Activated T-cell treated with anti-CD3 and anti-CD28 coated beads, Interleukin-2, amount 50 U/mL, for 24 hours (primary cell): ENCODE measurements at places on chromosomes 13 and 19.
A peak's percentile ranks its signal among the peaks of the same experiment; 100 is the strongest.

DNA sequence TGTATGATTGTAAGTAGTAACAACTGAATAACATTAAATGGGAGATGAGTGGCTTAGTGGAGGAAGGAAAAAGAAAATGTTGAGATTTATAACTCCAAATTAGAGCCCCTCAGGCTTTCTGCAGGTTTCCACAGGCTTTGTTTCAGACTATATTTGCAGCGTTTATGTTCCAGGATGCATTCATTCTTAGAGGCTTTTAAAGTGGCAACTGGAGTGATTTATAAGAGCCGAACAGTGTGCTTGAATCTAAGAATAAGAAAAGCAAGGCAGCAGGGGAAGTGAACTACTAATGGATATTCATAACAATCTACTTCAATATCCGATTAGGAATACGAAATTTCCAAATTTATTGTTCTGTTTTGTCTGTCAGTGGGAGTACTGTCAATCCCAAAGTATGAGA, 91.0 kb downstream of the UFM1 start:
- no peak for DNase-seq

- DNase-seq, result no peak
These were observed 5.2 kb downstream of the TRAPPC5 start for GRCh38 chr19:7685546-7686445.

- DNase-seq, result no peak
These were observed 37.2 kb downstream of the SLITRK1 start for GRCh38 chr13:83845106-83845505.

DNA sequence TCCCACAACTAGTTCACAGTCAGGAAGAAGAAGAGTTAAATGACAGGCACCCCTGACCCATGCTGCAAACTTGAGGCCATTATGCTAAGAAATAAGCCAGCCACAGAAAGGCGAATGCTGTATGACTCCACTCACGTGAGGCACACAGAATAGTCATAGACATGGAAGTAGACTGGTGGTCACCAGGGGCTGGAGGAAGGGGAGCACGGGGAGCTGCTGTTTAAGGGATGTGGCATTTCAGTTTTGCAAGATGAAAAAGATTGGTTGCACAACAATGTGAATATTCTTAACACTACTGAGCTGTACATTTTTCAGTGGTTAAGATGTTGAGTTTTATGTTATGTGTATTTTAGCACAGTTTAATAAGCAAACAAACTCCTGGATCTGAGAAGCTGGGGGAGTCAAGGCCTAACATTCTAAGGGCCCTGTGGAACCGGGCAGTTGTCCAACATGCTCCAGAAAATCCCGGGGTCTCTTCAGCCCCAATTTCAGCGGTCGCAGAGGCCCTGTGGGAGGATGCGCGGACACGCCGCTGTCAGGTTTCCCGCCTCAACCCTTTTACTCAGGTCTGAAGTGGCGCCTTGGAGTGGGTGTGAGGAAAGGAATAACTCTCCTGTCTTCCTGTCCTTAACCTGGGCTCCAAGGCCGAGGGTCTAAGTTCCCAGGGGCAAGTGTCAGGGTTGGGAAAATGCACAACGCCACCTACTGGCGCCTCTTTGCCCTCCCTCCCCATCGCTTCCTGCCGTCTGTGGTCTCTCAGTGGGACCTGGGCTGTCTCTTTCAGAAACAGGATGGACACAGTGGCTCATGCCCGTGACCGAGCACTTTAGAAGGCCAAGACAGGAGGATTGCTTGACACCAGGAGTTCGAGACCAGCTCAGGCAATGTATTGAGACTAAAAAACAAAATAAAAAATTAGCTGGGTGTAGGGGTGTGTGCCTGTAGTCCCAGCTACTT, 4.4 kb upstream of the TMEM272 start:
- DNase-seq, result peak; percentile 60

GRCh38 chr13:33571618-33572017, 246.3 kb upstream of the RFC3 start:
- no peak for DNase-seq

DNA sequence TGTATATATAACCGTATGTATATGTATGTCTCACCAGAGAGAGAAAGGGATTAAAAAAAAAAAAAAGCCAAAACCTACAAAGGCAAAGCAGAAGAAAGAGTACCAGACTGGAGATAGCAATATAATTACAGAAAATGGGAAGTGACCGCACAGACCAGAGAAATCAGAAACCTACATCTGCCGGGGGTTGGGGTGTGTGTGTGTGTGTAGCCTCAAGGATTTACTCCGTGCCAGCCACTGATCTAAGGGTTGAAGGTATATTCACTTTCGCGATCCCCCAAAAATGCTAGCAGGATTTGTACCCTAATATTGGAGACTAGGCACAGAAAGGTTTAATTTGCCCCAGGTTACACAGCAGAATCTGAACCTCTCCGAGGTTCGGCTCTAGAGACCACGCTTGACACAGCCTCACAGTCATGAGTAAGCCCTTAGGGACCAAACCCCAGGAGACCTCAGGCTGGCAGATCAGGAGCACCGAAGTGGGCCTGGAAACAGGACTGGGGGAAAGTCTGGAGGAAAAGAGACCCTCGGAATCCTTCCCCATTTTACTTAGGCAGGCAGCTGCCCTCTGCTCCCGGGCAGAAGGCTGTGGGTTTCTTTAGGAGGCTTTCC, 14.8 kb downstream of the ARL11 start:
- no peak for DNase-seq

- DNase-seq, result no peak
These were observed 53.1 kb downstream of the ZNF254 start for GRCh38 chr19:24140099-24140498.

DNA sequence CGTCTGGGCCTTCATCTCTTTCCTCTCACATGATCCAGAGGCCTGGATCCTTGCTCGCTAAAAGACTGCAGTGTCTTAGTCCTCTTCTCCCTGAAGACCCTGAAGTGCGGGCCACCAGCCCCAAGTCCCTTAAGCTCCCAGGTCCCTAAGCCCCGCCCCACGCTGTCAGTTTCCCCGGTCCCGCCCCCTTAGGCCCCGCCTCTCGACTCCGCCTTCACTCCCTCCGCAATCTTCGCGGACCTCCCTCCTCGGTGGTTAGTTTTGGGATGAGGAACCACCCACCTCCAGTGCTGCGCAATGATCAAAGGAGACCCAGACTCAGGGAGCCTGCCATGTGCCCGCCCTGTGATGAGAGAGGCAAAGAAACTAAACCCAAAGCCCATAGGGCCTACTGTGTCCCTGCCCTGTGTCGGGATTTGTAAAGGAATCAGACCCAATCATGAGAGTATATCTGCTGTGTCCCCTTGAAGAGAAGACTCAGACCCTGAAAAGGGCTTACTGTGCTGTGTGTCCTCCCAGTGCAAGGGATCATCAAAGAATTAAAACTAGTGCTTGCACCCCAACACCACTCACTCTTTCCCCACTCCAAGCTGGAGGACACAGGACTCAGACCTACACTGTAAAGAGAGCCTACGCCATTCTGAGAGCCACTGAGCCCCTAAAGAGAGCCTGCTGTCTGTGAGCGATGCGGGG, 3.0 kb upstream of the COX6B1 start:
- DNase-seq, result peak; percentile 88

- DNase-seq, result no peak
These were observed 89.4 kb downstream of the PCCA start for GRCh38 chr13:100178309-100178708.

GRCh38 chr13:26213982-26214381, 8.1 kb downstream of the RNF6 start:
- DNase-seq, result no peak

GRCh38 chr13:91319996-91320395, 27.5 kb upstream of the MIR17HG start:
- no peak for DNase-seq

GRCh38 chr13:72284791-72285190, 417.8 kb upstream of the DACH1 start:
- no peak for DNase-seq

GRCh38 chr13:68050761-68051160, 820.6 kb upstream of the PCDH9 start:
- no peak for DNase-seq

DNA sequence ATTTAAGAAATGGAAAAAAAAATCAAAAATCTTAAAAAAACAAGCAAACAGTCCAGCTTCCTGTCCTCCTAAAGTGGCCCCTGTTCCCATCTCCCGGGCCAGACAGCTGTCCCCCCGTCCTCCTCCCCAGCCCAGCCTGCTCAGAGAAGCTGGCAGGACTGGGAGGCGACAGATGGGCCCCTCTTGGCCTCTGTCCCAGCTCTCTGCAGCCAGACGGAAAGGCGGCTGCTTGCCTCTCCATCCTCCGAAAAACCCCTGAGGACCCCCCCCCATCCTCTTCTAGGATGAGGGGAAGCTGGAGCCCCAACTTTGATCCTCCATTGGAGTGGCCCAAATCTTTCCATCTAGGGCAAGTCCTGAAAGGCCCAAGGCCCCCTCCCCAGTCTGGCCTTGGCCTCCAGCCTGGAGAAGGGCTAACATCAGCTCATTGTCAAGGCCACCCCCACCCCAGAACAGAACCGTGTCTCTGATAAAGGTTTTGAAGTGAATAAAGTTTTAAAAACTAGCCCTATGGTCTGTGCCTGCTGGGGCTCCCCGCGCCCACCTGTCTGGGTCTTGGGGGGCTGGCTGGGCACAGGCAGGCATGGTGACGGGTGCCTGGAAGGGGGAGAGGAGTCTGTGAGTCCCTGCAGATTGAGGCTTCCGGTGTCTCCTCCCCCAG, 3.8 kb downstream of the GADD45GIP1 start:
- no peak for DNase-seq
